ENCODE measurements at places on chromosomes 4 and X.
A peak's percentile ranks its signal among the peaks of the same experiment; 100 is the strongest.

GRCh38 chr4:88178626-88179231 lies 20.3 kb upstream of the ABCG2 start:
- no peak for DNase-seq

GRCh38 chr4:144421839-144422565 lies 224.0 kb upstream of the HHIP start:
- no peak for DNase-seq

GRCh38 chrX:124414281-124414680 lies 67.9 kb downstream of the SH2D1A start:
- DNase-seq = no peak

GRCh38 chrX:28189011-28189410 lies 207.8 kb upstream of the DCAF8L1 start:
- no peak for DNase-seq

- DNase-seq = no peak
These were observed 204.6 kb upstream of the DIAPH2 start for GRCh38 chrX:96480081-96480480.

- no peak for DNase-seq
These were observed 152.7 kb upstream of the EDNRA start for GRCh38 chr4:147328189-147328588.

DNA sequence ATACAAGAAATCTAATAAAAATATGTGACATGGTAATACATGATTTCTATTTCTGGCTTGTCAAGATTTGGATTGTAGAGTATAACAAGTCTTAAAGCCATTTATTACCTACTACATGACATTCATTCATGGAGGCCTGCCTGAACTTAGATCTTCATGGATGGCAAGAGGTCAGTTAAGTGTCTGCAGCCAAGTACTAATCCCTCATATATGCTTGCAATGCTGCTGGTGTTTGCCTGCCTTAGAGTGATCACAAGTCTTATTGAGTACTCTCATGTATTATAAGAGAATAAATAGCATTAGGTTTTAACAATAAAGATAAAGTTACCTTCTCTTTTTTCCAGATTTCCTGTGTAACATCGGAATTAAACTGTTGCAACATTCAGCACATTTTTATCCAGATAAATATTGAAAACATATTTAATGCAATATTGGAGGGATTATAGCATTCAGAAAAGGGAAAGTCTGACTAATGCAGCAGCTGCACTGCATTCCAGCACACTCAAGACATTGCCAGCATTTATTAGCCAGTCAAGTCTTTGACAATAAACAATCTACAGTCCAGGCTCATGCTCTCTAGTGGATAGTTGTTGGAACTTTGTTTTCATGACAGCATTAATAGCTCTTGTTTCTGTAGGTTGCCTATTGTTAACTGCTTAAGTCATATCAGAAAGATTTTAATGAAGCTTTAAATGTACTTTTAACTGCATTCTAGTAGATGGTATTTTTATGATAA lies 737.1 kb downstream of the FAT4 start:
- DNase-seq = peak; percentile 1

GRCh38 chr4:39543034-39543433 lies 15.8 kb upstream of the UGDH start:
- DNase-seq = no peak

DNA sequence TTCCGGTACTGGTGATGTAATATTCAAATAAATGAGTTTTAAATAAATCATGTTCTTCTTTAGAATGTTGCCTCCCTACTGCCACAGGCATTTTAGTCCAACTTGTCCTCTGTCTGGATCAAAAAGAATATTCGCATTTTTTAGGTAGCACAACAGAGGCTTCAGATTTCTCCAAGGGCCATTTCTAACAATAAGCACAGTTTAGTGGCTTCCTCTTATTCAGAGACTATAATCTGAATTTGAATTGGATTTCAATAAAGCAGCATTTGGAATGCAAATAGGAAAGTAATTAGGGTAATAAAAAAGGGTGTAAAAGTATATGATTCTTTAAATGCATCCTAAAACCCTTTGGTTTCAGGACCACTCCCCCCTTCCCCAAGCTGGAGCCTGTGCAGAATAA lies 167.9 kb upstream of the GLRA2 start:
- no peak for DNase-seq

GRCh38 chr4:1092026-1092982 lies 21.1 kb downstream of the RNF212 start:
- no peak for DNase-seq

GRCh38 chr4:174381440-174381800 lies 97.7 kb downstream of the CEP44 start:
- DNase-seq = no peak

DNA sequence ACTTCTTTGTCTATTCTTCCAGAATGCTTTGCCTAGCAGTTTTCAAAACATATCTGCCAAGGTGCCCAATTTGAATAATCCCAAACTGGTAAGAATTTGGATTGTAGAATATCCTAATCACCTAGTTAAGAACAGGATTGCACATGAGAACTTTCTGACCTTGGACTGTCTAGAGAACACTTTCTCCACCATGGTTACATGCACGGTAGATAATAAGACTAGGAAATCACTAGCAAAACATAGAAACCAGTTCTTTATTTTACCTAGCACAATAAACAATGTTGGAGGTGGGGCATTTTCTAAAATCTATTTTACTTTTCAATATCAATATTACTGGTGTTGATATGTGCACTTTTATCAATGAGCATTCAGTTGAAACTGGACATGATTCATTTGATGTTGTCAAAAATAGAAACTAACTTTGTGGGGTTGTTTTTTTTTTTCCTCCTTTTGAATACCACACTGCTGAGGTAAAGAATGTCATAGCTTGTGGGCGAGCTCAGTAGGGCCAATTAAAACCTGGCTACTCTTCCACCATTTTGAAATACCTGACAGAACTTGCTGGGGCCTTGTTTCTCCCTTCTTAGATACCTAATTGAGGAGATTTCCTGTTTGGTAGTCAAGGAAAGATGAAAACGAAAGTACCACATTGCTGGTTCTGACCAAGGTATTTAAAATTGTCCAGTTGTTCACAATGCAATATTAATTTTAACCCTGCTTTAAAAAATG lies 10.4 kb downstream of the MID1IP1 start:
- no peak for DNase-seq

GRCh38 chrX:45138525-45138924 lies 62.2 kb downstream of the DIPK2B start:
- no peak for DNase-seq

DNA sequence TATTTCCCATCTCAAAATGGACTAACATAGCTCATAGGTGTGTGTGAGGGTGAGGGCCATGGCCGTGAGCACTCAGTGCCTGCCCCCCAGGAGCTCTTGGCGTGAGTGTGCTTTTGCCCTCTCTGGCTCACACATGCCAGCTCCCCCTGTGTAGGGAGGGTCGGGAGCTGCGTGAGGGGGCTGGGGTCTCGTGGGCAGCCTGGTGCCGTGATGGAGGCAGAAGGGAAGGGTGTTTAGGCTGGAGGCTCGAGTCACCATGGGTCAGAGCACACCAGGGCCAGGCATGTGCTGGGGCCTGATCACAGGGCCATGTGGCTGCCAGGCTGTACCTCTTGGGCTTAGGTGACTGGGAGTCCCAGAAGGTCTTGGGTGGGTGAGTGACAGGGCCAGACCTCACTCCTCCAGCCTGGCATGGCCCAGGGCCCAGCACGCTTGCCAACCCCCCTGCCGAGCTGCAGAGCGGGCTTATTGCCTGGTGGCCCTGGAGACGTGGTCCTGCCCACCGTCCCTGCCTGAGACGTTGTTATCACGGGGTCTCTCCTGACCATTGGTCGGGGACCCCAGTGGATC lies 44.0 kb downstream of the ADRA2C start:
- DNase-seq = no peak

- DNase-seq = peak; percentile 35
These were observed 6.8 kb upstream of the ANOS1 start for GRCh38 chrX:8738588-8739189.

- peak; percentile 54 for DNase-seq
These were observed 866 bp upstream of the UVSSA start for GRCh38 chr4:1345903-1346780.

DNA sequence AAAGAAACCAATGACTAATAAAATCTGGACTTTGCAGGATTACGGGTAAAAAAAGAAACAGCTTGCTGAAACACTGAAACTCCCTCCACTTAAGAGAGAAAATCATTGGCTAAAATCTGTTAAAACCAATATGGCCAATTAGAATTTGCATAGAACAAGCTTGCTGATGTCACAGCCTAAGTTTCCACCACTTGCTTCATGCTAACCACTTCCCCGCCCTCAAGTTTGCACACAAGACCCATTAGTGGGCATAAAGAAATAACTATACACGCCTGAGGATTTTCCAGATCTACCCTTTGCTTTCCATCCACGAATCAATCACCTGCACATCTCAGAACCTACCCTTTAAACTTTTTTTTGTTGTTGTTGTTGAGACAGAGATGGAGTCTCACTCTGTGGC lies 42.7 kb upstream of the PHEX start:
- DNase-seq = no peak

DNA sequence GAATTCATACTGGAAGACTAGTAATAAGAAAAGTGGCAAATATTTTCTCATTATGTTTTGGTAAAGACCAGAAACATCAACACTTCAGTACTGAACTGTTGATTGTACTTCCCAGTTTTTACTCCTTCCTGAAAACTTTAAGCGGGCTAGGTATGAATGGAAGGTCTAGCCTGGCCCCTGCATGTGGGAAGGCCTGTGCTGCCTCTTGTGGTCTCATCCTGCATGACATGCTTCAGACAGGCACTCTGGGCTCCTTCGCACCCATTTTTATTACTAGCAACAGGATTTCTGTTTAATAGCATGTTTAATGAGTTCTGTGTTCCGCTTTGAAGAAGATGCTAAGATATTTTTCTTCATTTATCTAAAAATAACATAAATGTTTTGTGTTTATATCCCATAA lies 279.1 kb downstream of the ANK2 start:
- no peak for DNase-seq

DNA sequence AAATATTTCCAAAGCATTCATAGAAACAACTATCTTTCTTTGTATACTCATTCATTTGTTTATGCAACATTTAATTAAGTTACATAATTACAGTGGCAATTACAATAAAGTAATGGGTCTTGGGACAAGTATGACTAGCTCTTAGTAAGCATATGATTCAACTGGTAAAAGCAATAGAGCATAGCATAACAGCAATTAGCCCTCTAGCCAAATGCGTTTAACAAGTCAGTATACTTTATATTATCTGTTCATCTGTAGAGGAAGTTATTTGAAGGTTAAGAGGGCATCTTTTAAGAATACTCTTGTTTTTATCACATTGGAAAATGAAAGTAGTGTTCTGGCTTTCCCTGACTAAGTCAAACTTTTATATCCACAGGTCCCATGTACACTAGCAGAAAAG lies 198.1 kb upstream of the UGT8 start:
- DNase-seq = no peak

DNA sequence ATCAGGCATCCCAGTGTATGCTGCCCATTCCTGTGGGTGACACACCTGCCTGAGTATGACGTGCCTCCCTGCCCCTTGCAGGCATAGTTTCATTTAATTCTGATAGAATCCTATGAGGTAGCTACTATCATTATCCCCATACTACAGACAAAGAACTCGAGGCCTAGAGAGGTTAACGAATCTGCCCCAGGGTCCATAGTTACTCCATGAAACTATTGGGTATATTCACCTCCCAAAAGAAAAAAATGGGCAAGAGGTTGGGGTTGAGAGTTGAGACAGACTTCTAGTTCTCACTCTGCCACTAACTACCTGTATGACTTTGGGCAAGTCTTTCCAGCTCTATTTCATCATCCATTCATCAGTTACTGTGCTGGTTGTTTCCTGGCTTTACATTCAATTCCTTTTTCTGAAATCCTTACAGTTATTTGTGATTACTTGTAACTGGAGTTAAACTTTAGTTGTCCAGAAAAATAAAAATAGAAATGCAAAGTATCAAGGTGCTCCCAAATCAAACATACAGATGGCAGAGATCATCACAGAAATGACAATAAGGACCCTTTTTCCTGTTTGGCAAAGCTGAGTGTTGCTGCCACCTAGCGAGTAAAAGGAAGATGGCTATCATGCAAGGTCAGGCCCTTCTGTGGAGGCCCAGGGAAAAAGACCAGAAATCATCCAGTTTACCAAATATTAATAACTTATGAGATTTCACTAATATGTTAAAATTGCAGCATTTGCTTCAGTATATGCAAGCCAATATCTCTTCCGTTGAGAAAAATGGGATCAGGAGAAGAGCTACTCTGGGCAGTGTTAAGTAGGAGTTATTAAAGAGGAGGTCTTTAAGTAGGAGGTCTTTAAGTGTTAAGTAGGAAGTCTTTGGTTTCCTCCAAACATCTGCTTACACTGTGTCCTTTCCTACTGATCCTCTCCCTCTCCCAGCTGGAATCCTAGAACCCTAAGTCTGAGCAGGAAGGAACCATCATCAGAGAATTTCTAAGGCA lies 17.1 kb upstream of the MAP7D3 start:
- DNase-seq = peak; percentile 13

DNA sequence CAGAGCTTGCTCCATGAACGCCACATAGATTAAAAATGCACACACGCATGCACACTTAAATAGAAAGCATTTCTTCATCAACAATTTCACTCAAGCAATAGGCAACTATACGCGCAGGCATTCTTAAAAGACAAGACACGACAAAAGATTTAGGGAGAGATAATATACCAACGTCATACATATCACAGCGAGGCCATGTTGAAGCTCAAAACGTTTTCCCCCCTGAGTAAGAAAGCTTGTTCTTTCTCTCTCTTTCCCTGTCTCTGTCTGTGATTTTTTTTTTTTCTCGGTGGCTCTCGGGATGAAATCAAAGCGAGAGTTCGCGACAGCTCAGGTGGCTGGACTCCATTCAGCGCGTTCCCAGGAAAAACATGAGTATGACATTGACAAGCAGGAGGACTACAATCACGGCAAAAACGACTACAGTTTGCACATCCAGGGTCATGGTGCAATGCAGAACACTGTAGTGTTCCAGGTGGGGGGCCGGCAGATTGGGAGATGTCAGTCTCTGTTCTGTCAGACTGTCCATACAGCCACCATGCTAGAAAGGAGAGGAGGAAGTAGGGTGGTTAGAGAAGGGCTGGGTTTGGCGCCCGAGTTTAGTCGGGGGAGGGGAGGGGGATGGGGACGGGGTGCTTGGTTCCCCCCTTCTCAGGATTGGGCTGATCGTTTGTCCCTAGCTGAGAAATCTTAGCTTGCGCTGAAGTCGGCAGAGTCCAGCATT lies 30.7 kb downstream of the ARHGEF9 start:
- DNase-seq = peak; percentile 42

GRCh38 chrX:134908356-134908755 lies 82.4 kb upstream of the SMIM10 start:
- DNase-seq = no peak

DNA sequence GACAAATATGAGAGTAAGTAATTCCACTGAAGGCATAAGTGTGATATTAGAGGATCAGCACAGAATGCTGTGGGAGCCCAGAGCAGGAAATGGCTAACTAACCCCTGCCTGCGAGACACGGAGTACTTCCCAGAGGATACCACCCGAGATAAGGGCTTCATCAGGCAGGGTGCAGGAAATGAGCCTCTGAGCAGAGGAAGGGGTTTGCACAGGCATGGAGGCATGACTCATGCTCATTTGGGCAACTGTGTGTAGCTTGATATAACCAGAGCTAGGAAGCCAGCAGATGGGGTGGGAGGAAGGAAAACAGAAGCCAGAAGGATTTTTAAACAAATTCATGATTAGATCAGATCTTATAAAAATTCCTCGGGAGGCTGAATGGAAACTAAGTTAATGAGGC lies 70.0 kb upstream of the TSPAN5 start:
- no peak for DNase-seq

- no peak for DNase-seq
These were observed 400.5 kb downstream of the RAPGEF2 start for GRCh38 chr4:159503236-159504008.

GRCh38 chrX:101658661-101659491 lies 774 bp downstream of the ARMCX2 start:
- peak; percentile 28 for DNase-seq

GRCh38 chr4:66204534-66205247 lies 534.4 kb upstream of the EPHA5 start:
- no peak for DNase-seq
